ENCODE measurements at places on chromosomes 12 and 14.
A peak's percentile ranks its signal among the peaks of the same experiment; 100 is the strongest.

- H3K27me3 ChIP-seq: peaks cover 25% of the 10 kb centered on the region
- H3K36me3 ChIP-seq: peaks cover 3% of the 10 kb centered on the region
- H3K27ac ChIP-seq: no peak overlapping the region
- H3K4me3 ChIP-seq: no peak overlapping the region
- H3K4me1 ChIP-seq: no peaks in the 10 kb centered on the region
- DNase-seq: no peak
Observed at GRCh38 chr12:117547209-117547608, 185.8 kb upstream of the NOS1 start.

GRCh38 chr14:34081101-34081575, 130.3 kb upstream of the EGLN3 start:
- H3K4me1 ChIP-seq: peaks cover 25% of the 10 kb centered on the region
- peak overlapping the region; percentile 77 for H3K27ac ChIP-seq
- no peaks in the 10 kb centered on the region for H3K27me3 ChIP-seq
- DNase-seq: no peak

- no peak overlapping the region for H3K27ac ChIP-seq
- peaks cover 2% of the 10 kb centered on the region for H3K36me3 ChIP-seq
- no peaks in the 10 kb centered on the region for H3K27me3 ChIP-seq
- peaks cover 8% of the 10 kb centered on the region for H3K4me1 ChIP-seq
- DNase-seq: no peak
- no peak overlapping the region for H3K4me3 ChIP-seq
Observed at GRCh38 chr14:101858791-101859537, 97.5 kb downstream of the PPP2R5C start.

DNA sequence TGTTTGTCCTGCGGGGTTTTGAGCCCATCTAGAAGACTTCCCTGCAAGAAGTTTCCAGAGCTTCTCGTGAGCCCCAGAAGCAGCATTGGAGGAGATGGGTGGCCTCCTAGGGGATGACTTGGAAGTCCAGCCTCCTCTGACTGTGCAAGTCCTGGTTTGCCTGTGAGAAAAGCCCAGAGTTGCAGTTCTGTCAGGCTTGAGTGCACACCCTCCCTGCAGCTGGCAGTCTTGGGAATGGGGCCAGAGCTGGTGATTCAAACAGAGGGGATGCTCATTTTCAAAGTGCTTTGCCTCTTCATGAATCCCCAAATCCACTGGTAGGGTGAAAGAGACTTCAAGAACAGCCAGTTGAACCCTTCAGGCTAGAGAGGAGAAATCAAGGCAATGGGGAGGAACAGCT, 3.9 kb upstream of the PPP1R1A start:
- H3K4me1 ChIP-seq: peaks cover 14% of the 10 kb centered on the region
- peaks cover 66% of the 10 kb centered on the region for H3K27me3 ChIP-seq
- no peak for DNase-seq
- no peak overlapping the region for H3K27ac ChIP-seq
- H3K36me3 ChIP-seq: no peaks in the 10 kb centered on the region
- H3K4me3 ChIP-seq: no peak overlapping the region

- H3K36me3 ChIP-seq: no peaks in the 10 kb centered on the region
- no peak for DNase-seq
- no peak overlapping the region for H3K4me3 ChIP-seq
- peaks cover 13% of the 10 kb centered on the region for H3K4me1 ChIP-seq
- H3K27ac ChIP-seq: no peak overlapping the region
Observed at GRCh38 chr14:100728962-100729361, 2.3 kb downstream of the DLK1 start.

GRCh38 chr12:119672194-119672593, 4.3 kb downstream of the PRKAB1 start:
- H3K36me3 ChIP-seq: peaks cover 26% of the 10 kb centered on the region
- no peak overlapping the region for H3K4me3 ChIP-seq
- H3K4me1 ChIP-seq: peaks cover 30% of the 10 kb centered on the region
- H3K27ac ChIP-seq: no peak overlapping the region
- no peak for DNase-seq

DNA sequence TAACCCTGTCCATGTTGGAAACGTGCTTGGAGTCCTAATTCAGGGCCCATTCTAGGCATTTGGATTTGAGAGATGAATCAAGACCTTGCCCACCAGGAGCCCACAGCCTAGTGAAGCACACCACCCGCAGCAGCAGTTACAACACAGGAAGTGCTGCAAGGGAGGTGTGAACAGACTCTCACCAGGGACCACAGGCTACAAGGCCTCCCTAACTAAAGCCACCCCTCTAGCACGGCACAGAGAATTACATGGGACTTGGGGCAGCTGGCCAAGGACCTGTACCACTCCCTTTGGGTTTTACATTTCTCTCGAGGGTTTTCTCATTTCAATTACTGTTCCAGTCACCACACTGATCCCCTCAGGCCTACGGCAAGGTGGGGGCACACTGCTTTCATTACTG, 49.5 kb upstream of the FOXN3 start:
- H3K27me3 ChIP-seq: no peaks in the 10 kb centered on the region
- H3K27ac ChIP-seq: no peak overlapping the region
- no peak for DNase-seq
- H3K36me3 ChIP-seq: peaks cover 7% of the 10 kb centered on the region
- H3K4me1 ChIP-seq: peaks cover 25% of the 10 kb centered on the region
- no peak overlapping the region for H3K4me3 ChIP-seq

DNA sequence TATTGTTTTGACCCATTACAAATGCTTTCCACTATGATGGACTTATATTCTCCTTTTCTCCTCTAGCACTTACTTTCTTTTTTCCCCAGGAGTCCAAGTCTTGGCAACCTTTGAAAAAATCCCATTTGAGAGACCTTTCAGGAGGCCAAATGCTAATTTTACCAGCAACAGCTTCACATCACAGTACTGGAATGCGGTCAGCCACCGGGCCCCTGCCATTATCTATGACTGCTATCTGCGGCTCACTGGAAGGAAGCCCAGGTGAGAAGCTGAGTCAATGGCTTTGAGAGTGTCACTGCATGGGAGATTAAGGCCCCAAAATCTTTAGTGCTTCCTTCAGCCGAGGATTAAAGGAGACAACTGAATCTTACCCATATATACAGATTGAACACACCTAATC, 64.2 kb downstream of the ERGIC2 start:
- H3K27me3 ChIP-seq: no peaks in the 10 kb centered on the region
- DNase-seq: no peak
- H3K27ac ChIP-seq: no peak overlapping the region
- no peak overlapping the region for H3K4me3 ChIP-seq
- H3K36me3 ChIP-seq: peaks cover 3% of the 10 kb centered on the region

DNA sequence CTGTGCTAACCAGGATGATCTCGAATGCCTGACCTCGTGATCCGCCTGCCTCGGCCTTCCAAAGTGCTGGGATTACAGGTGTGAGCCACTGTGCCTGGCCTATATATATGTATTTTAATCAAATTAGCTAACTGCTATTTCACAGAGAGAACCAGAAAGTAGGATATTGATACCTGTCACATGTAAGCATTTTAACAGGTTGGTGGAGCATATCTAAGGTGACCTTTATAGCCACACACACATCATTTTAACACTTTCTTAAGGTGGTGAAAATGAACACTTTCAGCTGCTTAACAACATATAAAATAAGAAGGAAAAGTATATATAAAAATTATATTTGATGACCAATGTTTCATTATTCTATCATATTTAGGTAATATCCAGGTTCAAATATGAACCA, 57.0 kb upstream of the ATF7IP start:
- H3K36me3 ChIP-seq: no peaks in the 10 kb centered on the region
- no peaks in the 10 kb centered on the region for H3K4me1 ChIP-seq
- no peak overlapping the region for H3K27ac ChIP-seq
- no peaks in the 10 kb centered on the region for H3K27me3 ChIP-seq
- DNase-seq: no peak

DNA sequence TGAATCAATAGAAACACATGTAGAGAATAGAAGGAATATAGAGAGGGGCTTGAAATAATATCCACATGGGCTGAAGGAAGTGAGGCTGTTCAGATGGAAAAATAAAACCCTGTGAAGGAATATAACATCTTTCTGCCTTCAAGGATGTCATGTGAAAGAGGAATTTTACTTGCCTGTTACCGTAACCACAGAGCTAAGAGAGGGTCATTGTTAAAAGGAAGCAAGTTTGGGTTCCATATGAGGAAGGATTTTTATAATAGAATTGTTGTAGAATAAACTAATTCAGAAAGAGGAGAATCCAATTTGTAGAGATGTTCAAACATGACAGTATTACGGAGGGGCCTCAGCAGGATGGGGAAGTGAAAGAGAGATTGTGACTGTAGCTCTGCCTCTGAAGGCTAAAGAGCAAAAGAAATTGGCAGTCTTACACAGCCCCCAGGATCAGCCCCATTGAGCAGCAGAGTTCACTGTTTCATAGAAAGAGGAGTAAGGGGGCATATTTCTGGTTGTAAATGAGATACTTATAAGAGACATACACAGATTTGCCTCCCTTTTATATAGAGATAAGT, 41.8 kb upstream of the PTPRR start:
- no peak overlapping the region for H3K27ac ChIP-seq
- peaks cover 6% of the 10 kb centered on the region for H3K4me1 ChIP-seq
- H3K36me3 ChIP-seq: peaks cover 3% of the 10 kb centered on the region
- no peak overlapping the region for H3K4me3 ChIP-seq
- DNase-seq: no peak

DNA sequence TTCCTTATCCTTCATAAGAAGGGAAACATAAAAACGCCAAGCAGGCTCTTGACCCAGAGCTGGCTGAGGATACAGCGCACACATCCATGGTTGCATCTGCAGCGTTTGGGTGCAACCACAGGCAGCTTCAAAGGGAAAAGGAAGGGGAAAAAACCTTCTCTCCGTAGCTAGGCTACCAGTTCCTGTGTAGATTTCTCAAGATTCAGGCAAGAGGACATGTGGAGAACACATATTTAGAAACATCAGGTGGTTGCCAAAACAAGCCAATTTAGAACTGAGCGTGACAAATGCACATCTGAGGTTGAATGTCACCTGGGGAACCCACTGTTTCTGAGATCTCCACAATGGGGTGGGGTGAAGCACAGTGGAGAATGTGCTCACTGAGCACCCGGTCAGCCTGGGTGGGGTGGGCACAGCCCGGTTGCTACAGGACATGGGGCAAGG, 78.3 kb upstream of the BDKRB2 start:
- H3K27ac ChIP-seq: no peak overlapping the region
- H3K4me1 ChIP-seq: peaks cover 3% of the 10 kb centered on the region
- no peak overlapping the region for H3K4me3 ChIP-seq
- peaks cover 3% of the 10 kb centered on the region for H3K36me3 ChIP-seq
- DNase-seq: no peak
- peaks cover 10% of the 10 kb centered on the region for H3K27me3 ChIP-seq

DNA sequence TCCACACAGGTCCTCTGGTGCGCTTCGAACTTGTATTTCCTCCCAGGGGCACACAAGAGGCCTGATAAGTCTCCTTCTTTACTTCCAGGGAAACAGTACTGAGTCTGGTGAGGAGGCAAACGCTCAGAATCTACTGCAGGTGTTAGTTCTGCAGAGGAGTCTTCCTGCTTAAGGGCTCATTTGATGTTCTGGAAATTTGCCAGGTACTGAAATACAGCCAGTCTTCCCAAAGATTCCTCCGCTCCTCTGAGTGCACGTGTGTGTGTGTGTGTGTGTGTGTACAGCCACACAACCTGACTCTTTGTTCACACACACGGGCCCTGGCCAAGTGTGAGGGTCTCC, 92.0 kb downstream of the FBXL14 start:
- no peak overlapping the region for H3K27ac ChIP-seq
- H3K36me3 ChIP-seq: peaks cover 2% of the 10 kb centered on the region
- H3K27me3 ChIP-seq: no peaks in the 10 kb centered on the region

DNA sequence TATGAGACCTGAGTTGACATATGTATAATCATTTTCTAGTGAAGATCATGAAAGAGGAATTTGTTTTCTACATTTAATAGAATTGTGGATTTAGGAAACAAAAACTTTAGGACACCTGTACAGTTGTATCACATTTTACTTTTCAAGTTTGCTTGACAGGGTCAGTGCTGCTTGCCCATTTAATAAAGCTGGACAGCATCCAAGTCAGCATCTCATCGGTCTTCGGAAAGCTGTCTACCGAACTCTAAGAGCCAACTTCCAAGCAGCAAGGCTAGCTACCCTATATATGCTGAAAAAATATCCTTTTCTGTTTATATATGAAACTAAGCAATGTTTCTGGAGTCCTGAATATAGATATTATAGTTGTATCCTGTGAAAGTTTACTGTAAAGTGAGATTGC, 52.3 kb downstream of the VEZT start:
- H3K27me3 ChIP-seq: no peaks in the 10 kb centered on the region
- peaks cover 14% of the 10 kb centered on the region for H3K36me3 ChIP-seq
- H3K4me1 ChIP-seq: peaks cover 5% of the 10 kb centered on the region
- DNase-seq: no peak

- H3K27ac ChIP-seq: no peak overlapping the region
- peaks cover 6% of the 10 kb centered on the region for H3K4me1 ChIP-seq
- no peak overlapping the region for H3K4me3 ChIP-seq
- H3K27me3 ChIP-seq: peaks cover 4% of the 10 kb centered on the region
- H3K36me3 ChIP-seq: no peaks in the 10 kb centered on the region
- DNase-seq: no peak
Observed at GRCh38 chr14:36773558-36773957, 111.9 kb downstream of the PAX9 start.

DNA sequence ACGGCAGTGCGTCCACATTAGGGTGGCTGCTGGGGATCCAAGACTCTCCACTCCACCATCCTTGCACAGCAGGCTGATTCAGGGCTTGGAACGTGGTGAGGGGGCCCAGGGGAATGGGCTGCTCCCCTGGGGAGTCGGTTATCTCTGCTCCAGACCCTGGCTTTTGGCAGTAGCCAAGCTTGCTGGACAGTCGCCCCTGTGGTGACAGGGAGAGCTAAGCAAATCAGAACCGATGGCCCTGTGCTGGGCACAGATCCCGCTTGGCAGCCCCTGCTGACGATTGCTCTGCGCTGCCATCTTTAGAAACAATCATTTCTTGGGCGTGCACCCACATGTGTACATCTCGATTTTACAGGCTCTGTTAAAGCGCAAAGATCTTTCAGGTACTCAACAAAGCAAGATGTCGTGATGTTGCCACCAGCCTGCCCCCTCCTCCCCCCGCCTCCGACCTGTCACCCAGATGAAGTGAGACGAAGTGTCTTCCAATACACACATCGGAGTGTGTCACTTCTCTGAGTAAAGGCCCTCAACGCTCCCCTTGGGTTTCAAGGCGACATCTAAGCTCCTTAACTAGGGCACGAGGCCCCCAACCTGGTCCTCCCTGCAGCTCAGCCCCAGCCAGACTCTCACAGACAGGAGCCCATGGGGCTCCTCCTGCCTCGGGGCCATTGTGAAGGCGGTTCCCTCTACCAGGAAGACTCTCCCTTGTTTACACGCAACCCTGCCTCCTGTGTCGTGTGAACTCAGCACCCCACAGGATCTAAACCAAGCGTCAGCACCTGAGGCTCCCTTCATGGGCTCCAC, 55.6 kb downstream of the PITPNM2 start:
- no peak overlapping the region for H3K27ac ChIP-seq
- DNase-seq: no peak
- H3K4me3 ChIP-seq: no peak overlapping the region
- H3K27me3 ChIP-seq: no peaks in the 10 kb centered on the region

DNA sequence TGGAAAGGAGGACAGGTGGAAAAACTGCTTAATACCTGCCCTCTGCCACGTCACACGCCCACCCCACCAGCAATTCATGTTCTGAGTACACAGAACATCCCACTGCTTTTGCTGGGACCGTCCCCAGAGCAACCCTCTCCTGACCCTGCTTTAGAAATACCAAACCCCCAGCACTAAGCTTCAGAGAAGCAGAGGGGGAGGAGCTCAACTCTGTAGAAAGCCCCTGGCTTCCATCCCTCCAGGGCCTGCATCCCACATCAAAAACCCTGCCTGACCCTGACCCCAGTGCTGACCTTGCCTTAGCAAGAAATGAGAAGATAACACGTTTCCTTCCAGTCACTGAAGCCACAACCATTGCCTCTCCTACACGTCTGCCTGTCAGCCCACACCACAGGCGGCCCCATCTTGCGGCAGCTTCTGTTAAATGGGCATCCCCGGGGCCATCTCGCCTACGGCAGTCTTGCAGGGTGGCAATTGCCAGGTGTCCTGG, 19.7 kb downstream of the VDR start:
- no peaks in the 10 kb centered on the region for H3K36me3 ChIP-seq
- no peak for DNase-seq
- no peak overlapping the region for H3K27ac ChIP-seq
- peaks cover 18% of the 10 kb centered on the region for H3K4me1 ChIP-seq

All from chondrocyte (in vitro differentiated cells).